ENCODE measurements at places on chromosomes 7 and 10. TPM values are rescaled to one million over a fixed set of nuclear protein-coding genes. Genes with fewer than 3 reads are reported as not detected.
A peak's percentile ranks its signal among the peaks of the same experiment; 100 is the strongest.

Gene CPVL
- total RNA-seq = 0.51 TPM

Gene ADAP1
- total RNA-seq = 2.3 TPM

DNA sequence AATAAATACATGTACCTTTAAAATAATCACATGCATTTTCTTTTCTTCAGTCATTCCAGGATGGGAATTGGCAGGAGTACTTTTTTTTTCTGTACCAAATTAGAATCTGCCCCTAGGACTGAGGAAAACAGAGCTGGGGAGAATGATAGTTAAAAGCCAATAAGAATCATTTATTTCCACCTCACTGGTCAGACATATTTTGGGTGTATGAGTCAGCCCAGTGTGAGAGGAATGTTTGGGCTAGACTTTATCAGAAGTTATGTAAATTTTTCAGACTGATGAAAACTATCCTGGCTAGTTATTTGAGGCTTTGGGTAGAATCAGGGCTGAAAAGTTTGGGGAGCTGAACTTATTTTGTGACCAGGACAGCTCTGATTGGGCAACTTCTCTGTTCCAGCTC is 303.1 kb upstream of the NPSR1 start:
- H3K4me3 ChIP-seq = no peak overlapping the region
- no peaks in the 10 kb centered on the region for H3K36me3 ChIP-seq
- H3K27ac ChIP-seq = no peak overlapping the region
- H3K27me3 ChIP-seq = no peaks in the 10 kb centered on the region

GRCh38 chr10:9792181-9792580 is 1225.5 kb upstream of the CELF2 start:
- H3K36me3 ChIP-seq = no peaks in the 10 kb centered on the region
- no peak overlapping the region for H3K4me3 ChIP-seq
- no peaks in the 10 kb centered on the region for H3K27me3 ChIP-seq
- H3K4me1 ChIP-seq = no peaks in the 10 kb centered on the region

GRCh38 chr7:17989546-17989945 is 38.1 kb downstream of the PRPS1L1 start:
- H3K36me3 ChIP-seq = no peaks in the 10 kb centered on the region
- H3K27me3 ChIP-seq = no peaks in the 10 kb centered on the region
- H3K4me3 ChIP-seq = no peak overlapping the region
- peaks cover 6% of the 10 kb centered on the region for H3K4me1 ChIP-seq
- H3K27ac ChIP-seq = no peak overlapping the region
- peak; percentile 17 for DNase-seq

All from fibroblast of lung (primary cell).